Islet precursor cell (in vitro differentiated cells): ENCODE measurements at places on chromosomes 13 and 19.
A peak's percentile ranks its signal among the peaks of the same experiment; 100 is the strongest.

- DNase-seq: peak; percentile 76
Measured at GRCh38 chr19:47699360-47699917, 13.8 kb upstream of the EHD2 start.

DNA sequence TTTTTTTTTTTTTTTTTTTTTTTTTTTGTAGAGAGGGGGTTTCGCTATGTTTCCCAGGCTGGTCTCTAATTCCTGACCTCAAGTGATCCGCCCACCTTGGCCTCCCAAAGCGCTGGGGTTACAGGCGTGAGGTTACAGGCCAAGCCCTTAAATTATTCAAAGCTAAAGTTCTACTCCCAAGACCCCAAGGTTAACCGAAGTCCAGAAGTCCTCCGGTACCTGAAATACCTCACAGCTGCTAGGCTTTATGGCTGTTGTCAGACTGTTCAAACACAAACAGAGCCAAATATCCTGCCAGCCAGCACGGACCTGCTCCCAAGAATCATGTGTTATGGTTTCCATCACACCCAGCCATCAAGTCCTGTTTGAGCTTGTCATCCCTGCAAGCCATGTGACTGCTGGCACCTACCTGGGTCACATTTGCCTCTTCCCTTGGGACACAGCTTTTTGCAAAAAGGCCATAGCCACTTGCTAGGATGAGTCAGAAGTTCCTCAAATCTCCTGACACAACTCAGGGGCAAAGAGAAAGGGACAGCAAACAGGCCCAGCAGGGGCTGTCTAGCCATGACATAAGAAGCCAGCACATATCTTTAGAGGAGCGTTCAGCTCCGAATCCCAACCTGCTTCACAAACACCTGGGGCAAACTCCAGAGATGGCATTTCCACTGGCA lies 129.9 kb downstream of the FOXO1 start:
- DNase-seq: peak; percentile 88

DNA sequence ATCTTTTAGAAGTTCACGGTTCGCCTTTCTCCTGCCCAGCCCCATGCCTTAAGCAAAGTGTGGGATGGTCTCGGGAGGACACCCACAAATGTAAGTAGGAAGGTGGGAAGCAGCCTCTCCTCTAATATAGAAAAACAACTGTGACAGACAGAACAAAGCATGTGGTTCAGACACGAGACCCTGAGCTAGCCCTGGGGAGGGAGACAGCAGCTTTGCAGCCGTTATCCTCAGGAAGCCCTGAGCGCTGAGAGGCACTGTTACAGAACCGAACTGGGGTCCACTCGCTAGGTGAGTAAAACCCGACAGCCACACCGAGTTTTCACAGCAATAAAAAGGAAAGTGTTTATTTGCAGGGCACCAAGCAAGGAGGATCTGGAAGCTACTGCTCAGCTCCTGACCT lies 210.6 kb downstream of the UQCRFS1 start:
- no peak for DNase-seq

DNA sequence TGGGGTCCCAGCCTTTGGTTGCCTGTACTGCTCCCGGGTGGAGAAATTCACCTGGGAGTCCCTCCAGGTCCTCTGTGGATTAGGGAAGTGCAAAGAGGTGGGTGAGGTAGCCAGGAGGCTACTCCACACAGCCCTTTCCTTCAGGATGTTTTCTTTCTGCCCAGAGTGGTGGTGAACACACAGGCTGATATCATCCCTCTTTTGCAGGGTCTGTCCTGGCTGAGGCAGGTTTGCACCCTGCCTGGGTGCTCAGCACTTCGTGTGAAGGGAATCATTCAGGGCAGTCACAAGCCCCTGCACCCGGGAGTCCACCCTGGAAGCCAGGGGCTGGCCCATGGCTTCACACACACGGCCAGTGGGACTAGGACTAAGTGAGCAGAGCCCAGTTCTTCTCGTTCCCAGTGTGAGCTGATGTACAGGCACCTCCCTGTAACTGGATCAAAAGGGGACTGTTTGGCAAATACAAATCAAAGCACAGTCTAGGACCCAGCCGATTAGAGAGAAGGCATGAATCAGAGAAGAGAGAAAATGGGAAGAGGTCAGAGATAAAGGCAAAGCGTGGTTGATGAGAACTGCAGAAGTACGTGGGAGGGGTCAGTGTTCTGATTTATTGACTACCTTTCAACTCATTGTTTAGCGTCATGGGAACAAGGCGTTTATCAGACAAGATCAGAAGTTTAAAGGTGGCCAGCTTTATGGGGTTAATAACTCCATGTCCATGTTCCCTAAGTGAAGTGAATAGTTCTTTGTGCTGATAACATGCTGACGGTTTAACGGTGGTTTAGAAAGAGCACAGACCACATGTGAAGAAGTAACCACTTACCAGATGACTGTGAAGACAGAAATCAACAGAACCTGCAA lies 30.4 kb upstream of the SPATA13 start:
- peak; percentile 77 for DNase-seq

GRCh38 chr13:74597526-74597925 lies 463.3 kb upstream of the KLF12 start:
- DNase-seq: no peak

GRCh38 chr19:992670-993055 lies 7.6 kb upstream of the GRIN3B start:
- no peak for DNase-seq

GRCh38 chr19:54587026-54587425 lies 6.4 kb upstream of the LILRA1 start:
- no peak for DNase-seq

GRCh38 chr13:38950987-38951386 lies 39.6 kb downstream of the STOML3 start:
- no peak for DNase-seq

- DNase-seq: no peak
Measured at GRCh38 chr19:33301900-33302174, 497 bp downstream of the CEBPA start.

DNA sequence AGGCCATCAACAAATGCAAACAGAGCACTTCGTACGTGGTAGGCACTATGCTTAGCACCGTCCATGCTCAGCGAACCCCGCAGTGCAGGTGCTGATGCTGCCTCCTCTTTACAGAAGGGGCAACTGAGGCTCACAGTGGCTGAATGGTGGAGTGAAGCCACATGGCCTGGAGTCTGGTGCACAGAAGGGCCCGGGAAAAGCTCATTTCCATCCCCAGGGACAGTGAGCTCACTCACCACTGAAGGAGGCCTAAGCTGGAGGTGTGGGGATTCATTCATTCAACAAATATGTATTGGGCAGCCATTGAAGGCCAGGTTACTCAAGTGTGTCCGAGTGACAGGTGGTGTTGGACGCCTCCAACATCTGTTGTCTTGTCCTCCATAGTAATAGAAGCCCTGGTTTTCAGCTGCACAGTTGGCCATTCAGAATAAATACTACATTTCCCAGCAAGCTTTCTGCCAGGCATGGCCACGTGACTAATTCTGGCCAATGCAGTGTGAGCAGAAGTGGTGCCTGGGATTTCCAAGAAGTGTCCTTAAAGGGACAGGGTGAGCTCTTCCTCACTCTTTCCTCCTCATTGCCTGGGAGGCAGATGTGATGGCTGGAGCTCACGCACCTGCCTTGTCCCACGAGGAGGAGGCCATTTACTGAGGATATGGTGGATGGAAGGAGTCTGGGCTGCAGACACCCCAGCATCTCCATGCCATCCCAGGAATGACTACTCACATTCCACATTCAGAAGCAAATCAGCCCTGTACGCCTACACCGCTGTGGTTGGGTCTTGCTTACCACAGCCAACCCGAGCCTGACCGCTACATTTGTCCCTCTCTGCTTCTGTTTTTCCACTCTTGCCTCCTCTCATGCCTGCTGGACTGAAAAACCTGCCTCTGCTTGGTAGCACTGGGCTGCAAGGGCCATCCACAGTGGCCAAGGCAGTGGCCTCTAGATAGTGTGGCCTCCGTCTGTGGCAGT lies 2.3 kb upstream of the ZNRF4 start:
- no peak for DNase-seq

DNA sequence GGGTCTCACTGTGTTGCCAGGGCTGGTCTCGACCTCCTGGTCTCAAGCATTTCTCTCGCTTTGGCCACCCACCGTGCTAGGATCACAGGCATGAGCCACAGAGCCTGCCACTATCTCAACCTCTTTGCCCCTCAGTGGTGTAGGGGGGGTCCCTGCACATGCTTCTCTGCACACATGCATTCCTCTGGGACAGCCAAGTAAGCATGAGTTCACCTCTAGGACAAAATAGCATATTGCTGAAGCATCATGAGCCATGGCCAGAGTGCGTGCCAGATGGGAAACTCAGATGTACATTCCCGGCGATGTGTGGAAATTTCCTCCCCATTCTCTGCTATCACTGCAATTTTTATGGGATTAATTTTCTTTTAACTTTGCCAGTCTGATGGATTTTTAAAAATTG lies 23.1 kb downstream of the CHAF1A start:
- DNase-seq: no peak

GRCh38 chr13:79060216-79060615 lies 345.8 kb downstream of the RBM26 start:
- no peak for DNase-seq

DNA sequence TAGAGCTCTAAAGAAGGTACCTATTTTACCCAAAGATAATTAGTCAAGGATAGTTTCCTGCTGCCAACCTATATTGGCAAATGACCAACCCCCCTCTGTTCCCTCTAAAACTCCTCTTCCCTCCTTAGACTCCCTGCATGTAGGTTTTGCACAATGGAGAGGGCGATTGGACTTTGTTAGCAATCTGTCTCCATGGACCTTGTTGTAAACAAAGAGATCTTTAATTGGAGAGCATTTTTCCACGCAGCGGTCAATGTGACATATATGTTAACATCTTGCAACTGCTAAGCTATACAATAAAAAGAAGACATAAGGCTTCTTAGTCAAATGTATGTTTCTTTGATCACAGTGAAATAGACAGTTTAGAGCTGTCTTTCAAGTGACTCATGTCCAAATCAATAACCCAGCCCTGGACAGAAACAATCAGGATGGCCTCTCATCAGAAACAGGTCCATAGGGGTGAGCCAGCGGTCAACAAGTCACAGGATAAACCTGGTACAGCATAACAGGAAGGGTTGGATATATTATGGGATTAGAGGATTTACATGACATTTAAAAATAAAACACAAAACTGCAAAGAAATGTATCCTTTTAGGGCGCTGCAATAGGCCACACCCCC lies 69.7 kb upstream of the UBL3 start:
- no peak for DNase-seq

GRCh38 chr19:40387155-40387554 lies 2.8 kb downstream of the HIPK4 start:
- peak; percentile 38 for DNase-seq

DNA sequence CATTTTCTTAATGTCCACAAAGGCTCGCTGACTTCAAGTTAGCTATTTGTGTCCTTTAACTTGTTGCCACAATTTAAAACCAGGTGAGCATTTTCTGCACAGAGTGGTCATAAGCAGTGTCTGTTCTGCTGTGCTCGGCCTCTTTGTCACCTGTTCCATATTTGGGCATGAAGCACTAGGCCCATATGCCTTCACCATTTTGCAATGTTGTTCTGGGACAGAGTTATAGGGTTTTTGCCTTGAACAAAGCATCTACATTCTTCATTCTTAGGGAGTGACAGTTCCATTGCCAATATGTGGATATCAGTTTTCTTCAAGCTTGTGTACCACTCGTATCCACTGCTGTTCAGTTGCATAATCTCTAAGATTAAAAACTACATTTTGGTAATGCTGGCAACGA lies 56.1 kb downstream of the LRCH1 start:
- DNase-seq: no peak

DNA sequence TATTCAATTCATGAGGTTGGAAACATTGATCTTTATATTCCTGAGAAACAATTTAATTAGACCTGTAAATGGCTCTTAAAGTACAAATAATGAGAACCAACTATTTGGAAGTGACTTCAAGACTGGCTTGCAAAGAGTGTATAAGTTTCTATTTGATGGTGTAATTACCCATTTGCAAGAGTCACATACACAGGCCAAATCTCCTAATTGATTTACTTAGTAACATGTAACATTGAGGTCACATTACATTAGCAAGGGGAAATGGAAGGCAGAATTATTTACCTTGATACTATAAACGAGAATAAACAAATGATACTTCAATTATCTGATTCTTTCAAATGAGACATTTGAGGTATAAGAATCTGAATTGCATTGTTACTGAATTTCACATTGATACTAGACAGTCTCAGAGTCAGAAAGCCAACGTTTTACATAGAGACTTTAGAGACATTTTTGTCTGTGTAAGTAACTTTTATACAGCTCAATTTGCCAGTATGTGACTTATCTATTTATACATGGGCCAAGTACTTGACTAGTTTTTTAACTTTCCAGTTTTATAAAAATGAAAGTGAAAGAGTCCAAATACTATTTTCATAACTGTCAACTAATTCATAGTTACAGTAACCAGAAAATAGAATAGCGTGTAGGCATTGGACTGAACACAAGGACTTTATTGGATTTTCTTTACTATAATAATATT lies 95.6 kb upstream of the RFC3 start:
- no peak for DNase-seq

- no peak for DNase-seq
Measured at GRCh38 chr13:58946274-58946673, 1217.5 kb downstream of the DIAPH3 start.

DNA sequence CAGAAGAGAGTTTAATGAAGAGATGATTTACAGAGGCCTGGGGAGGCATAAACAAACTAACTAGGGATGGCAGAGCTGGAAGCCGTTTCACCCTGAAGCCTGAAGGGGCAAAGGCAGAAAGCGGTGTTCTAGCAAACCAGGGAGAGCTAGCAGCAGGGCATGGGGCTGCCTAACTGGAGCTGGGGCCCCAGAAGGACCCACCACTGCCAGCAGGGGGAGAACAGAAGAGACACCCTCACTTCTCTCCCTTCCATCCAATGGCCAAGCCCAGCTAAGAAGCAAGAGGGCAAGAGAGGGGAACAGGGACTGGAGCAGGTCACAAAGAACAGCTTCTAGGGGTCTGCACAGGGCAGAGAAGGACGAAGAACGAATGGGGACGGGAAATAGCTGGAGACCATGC lies 195.5 kb downstream of the KATNAL1 start:
- no peak for DNase-seq

GRCh38 chr19:7953060-7953459 lies 9.6 kb upstream of the TIMM44 start:
- DNase-seq: no peak

DNA sequence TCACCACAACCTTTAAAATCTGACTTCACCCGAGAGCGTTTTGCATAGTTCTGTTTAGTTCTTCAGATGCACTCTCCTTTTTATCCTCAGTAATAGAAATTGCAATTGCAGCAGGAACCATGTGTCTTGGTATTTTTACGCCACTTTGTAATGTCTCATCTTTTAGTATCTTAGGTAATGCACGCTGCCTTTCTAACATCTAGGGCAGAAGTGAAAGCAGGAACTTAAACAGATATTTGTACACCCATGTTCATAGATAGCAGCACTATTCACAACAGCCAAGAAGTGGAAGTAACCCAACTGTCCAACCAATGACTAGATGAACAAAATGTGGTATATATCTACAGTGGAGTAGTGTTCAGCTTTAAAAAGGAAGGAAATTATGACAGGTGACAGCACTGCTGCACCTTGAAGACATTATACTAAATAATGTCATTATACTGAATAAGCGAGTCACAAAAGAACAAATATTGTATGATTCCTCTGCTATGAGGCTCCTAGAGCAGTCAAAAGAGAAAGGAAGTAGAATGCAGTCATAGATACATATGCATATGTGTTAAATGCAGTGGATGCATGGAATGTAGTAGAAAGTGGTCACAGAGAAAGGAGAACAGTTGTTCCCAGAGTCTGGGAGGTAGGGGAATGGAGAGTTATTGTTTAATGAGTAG lies 105.9 kb upstream of the GJB6 start:
- peak; percentile 2 for DNase-seq
